ENCODE measurements at places on chromosomes 13 and 19. TPM values are rescaled to one million over a fixed set of nuclear protein-coding genes. Genes with fewer than 3 reads are reported as not detected.

Gene RDH13
- 24.4 TPM for total RNA-seq

Gene ZMYM2
- 91.9 TPM for total RNA-seq

- DNase-seq = no peak
Measured at GRCh38 chr13:25966086-25966485, 85.7 kb downstream of the SHISA2 start.

GRCh38 chr19:55242517-55242916 lies 14.0 kb upstream of the TMEM86B start:
- DNase-seq = no peak

GRCh38 chr13:37273836-37274235 lies 168.4 kb upstream of the CSNK1A1L start:
- DNase-seq = no peak

DNA sequence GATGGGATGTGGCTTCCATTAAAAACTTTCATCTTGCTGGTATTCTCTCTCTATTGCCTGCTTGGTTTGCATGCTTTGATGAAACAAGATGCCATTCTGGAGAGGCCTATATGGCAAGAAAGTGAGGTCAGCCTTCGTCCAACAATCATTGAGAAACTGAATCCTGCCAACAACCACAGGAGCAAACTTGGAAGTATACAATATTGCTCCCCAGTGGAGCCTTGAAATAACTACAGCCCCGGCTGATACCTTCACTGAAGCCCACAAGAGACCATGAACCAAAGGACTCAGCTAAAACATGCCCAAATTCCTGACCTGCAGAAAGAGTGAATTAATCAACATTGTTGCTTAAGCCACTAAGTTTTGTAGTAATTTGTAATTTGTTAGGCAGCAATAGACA lies 82.5 kb upstream of the FGF14 start:
- DNase-seq = peak; percentile 12
